Epithelial cell of alveolus of lung (primary cell): ENCODE measurements at places on chromosomes 4 and X. TPM values are rescaled to one million over a fixed set of nuclear protein-coding genes. Genes with fewer than 3 reads are reported as not detected.

The KLKB1 gene
- not detected in 2 replicates for total RNA-seq

The PIGA gene
- total RNA-seq = 4.4 and 4.6 TPM in 2 replicates

The HHIP gene
- total RNA-seq = 0.24 and 4.5 TPM in 2 replicates

The CT83 gene
- not detected in 2 replicates for total RNA-seq

The PSAPL1 gene
- total RNA-seq = under 0.01 TPM in 1 of 2 replicates, not detected in the other

The USP46 gene
- 13.2 and 16.6 TPM in 2 replicates for total RNA-seq

The NMU gene
- 0.80 and 1.2 TPM in 2 replicates for total RNA-seq

The VBP1 gene
- 44.5 and 51.5 TPM in 2 replicates for total RNA-seq

The KCNE5 gene
- 0.52 and 0.96 TPM in 2 replicates for total RNA-seq

The GSX2 gene
- total RNA-seq = not detected in 2 replicates

The HTN3 gene
- not detected in 2 replicates for total RNA-seq

The COL4A6 gene
- total RNA-seq = 16.4 and 74.3 TPM in 2 replicates

The SPANXB1 gene
- not detected in 2 replicates for total RNA-seq

The SCRG1 gene
- 0.13 TPM in 1 of 2 replicates, not detected in the other for total RNA-seq

The DCAF4L1 gene
- total RNA-seq = 0.13 and 0.16 TPM in 2 replicates

The RRH gene
- 0.13 and 0.24 TPM in 2 replicates for total RNA-seq

The LONRF3 gene
- total RNA-seq = 1.2 TPM in 1 of 2 replicates, not detected in the other

The UGT2A1 gene
- not detected in 2 replicates for total RNA-seq

The CXCL3 gene
- total RNA-seq = 6.5 and 66.3 TPM in 2 replicates

The CPZ gene
- total RNA-seq = 0.91 and 8.3 TPM in 2 replicates

The UCP1 gene
- not detected in 2 replicates for total RNA-seq

The SMPX gene
- total RNA-seq = not detected in 2 replicates

The MAGEB2 gene
- not detected in 2 replicates for total RNA-seq

The USP51 gene
- total RNA-seq = 0.65 and 1.1 TPM in 2 replicates

The NR3C2 gene
- 0.24 and 1.3 TPM in 2 replicates for total RNA-seq

The SPATA18 gene
- 5.9 and 6.9 TPM in 2 replicates for total RNA-seq

The MSANTD1 gene
- 0.48 and 0.52 TPM in 2 replicates for total RNA-seq

The NALF2 gene
- total RNA-seq = under 0.01 TPM in 1 of 2 replicates, not detected in the other

The GAGE12E gene
- not detected in 2 replicates for total RNA-seq

The NXF2 gene
- total RNA-seq = not detected in 2 replicates

The PHEX gene
- total RNA-seq = under 0.01 and 0.56 TPM in 2 replicates

The PRRG3 gene
- total RNA-seq = not detected in 2 replicates

The FAM9C gene
- not detected in 2 replicates for total RNA-seq

The NDST4 gene
- total RNA-seq = not detected in 2 replicates

The CCNQ gene
- total RNA-seq = 20.4 and 40.1 TPM in 2 replicates

The SPATA4 gene
- total RNA-seq = 0.13 TPM in 1 of 2 replicates, not detected in the other

The CT45A5 gene
- not detected in 2 replicates for total RNA-seq

The PAPSS1 gene
- 30.6 and 46.9 TPM in 2 replicates for total RNA-seq

The TMPRSS11A gene
- total RNA-seq = not detected in 2 replicates

The ATP5ME gene
- total RNA-seq = 74.6 and 179 TPM in 2 replicates

The UGT2B17 gene
- total RNA-seq = not detected in 2 replicates

The TGIF2LX gene
- not detected in 2 replicates for total RNA-seq

The IL2RG gene
- total RNA-seq = not detected in 2 replicates
